HuH-7 (cell line): ENCODE measurements at places on chromosomes 12 and 14.

DNA sequence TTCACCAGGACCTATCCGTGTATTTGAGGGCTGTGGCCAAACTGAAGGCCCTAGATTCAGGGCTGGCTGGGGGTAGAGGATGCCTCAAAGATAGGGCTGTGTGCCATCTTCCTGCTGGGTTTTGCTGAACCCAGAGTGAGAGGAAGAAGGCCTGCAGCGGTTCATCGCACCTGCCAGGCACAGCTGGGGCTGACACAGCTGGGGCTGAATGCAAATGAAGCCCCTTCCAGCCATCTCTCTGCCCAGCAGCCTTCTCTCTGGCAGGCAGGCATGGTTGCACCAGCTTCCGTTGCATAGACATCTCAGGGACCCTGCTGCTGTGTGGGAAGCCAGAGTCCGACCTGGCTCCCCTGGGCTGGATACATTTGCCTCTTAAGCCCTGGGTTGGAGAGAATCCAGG lies 152.4 kb downstream of the TSPAN9 start:
- DNase-seq: no peak

GRCh38 chr12:31728289-31728916 lies 418 bp downstream of the AMN1 start:
- peak; percentile 73 for DNase-seq

GRCh38 chr14:93982230-93983007 lies 6.0 kb upstream of the ASB2 start:
- DNase-seq: no peak

- DNase-seq: no peak
These were observed 89.4 kb downstream of the ATP23 start for GRCh38 chr12:58030566-58031279.

DNA sequence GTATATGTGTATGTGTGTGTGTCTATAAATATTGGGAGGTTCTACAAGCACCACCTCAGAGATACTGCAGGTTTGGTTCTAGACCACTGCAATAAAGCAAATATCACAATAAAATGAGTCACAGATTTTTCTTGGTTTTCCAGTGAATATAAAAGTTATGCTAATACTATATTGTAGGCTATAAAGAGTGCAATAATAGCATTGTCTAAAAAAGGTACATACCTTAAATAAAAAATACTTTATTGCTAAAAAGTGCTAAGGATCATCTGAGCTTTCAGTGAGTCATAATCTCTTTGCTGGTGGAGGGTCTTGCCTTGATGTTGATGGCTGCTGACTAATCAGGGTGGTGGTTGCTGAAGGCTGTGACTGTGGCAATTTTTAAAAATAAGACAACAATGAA lies 111.1 kb downstream of the VEZT start:
- no peak for DNase-seq
